ENCODE measurements at places on chromosomes 3 and 15.

- DNase-seq: no peak
Measured at GRCh38 chr15:71701808-71702207, 108.5 kb upstream of the NR2E3 start.

GRCh38 chr3:26091626-26092025 lies 301.7 kb downstream of the OXSM start:
- DNase-seq: no peak

- DNase-seq: no peak
Measured at GRCh38 chr3:122799322-122799721, 4.5 kb downstream of the SLC49A4 start.

GRCh38 chr3:105285653-105286241 lies 81.0 kb upstream of the ALCAM start:
- DNase-seq: no peak

GRCh38 chr15:70609889-70610288 lies 153.5 kb downstream of the UACA start:
- no peak for DNase-seq

GRCh38 chr15:74302821-74303359 lies 64.6 kb downstream of the CYP11A1 start:
- DNase-seq: no peak

- DNase-seq: no peak
Measured at GRCh38 chr3:129958755-129959154, 15.8 kb upstream of the TRH start.

DNA sequence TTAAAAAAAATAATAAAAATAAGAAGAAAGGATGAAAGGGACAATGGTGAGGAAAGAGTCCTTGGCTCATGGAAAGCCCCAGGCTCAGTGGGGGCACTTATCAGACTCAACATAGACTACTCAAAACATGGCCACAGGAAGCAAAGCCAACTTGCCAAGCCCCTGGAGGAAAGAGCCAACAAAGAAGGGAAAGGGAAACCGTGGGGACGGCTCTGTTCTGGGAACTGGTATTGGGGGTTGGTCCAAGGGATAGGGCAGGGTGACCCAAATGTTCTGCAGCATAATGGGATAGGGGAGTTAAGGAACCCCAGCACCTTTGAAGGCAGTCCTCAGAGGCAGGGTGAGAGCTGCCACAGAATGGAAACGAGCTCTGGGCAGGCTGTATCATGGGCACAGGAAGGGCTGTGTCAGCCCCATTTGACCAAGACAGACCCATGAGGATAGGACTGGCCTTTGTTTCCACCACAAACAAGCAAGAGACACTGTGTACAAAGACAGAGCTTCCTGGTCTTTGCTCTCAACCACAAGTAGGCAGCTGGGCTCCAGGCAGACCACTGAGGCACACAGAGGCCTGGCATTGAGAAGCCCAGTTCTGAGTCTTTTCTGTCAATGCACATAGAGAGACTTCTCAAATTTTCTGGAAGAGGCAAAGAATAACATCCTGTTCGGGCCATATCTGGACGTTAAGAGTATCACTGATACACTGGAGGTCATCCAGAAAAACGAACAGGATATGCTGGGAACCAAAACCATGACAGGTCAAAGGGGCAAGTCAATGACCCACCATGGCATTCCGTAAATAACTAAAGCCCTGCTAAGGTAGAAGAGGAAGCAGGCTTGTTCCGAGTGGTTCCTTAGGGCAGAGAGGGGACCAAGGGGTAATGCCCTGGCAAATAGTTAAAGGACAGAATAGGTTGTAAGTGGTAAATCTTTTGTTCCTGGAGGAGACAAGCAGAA lies 10.6 kb upstream of the SEMA7A start:
- DNase-seq: no peak

GRCh38 chr3:112894258-112894657 lies 47.6 kb upstream of the CD200R1L start:
- DNase-seq: peak; percentile 80

DNA sequence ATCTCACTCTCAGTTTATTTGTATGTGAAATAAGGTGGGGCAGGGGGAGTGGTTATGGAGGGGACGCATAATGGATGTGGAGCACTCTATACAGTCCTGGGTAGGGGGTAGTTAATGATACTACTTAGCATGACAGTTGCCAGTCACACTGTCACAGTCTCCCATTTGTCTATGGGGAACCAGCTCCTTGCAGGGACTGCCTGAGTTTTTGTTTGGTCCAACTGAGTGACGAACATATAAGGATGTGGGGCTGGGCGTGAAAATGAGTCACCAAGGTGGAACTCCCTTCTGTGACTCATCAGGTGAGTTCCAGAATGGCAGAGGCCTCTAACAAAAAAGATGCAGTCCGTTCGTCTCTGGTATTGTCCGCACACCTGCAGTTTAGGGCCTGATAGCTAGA lies 235.3 kb upstream of the ST8SIA2 start:
- DNase-seq: peak; percentile 84
